ENCODE measurements at places on chromosomes 7 and 10.

DNA sequence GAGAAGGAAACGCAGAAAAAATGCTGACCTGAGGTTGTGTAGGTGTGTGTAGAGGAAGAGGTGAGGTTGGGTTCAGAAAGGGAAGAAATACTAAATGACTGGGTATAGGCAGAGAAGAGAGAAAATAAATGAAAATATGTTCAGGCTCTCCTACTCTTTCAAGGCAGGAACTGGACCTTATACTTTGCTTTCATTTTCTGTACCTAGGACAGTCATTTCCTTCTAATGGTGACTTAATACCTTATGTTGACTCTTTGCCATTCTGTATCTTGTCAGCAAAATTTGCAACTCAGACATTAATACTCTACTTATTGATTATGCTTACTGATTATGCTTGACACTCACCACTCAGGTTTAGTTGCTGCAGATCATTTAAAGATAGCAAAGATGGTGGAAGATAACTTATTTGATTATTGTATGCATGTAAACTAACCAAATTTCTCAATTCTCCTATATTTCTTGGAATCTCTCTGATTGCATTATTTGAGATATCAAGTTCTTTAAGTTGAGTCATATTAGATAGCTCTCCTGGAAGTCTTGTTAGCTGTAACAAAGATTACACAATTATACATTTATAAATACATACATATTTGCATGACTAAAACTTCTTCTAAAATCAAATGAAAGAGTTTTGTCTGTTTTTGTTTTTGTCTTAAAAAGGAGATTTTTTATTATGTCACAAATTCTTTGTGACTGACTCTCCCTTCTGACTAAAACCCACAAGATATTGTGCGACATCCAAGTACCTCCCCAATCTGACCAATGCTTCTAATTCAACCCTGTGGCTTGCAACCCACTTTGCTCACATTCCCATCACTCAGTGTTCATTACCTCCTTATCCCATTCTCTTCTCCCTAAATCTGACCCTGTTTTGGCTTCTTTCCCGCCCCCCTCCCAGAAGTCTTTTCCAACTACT lies 20.0 kb downstream of the LRRD1 start:
- no peak for DNase-seq

DNA sequence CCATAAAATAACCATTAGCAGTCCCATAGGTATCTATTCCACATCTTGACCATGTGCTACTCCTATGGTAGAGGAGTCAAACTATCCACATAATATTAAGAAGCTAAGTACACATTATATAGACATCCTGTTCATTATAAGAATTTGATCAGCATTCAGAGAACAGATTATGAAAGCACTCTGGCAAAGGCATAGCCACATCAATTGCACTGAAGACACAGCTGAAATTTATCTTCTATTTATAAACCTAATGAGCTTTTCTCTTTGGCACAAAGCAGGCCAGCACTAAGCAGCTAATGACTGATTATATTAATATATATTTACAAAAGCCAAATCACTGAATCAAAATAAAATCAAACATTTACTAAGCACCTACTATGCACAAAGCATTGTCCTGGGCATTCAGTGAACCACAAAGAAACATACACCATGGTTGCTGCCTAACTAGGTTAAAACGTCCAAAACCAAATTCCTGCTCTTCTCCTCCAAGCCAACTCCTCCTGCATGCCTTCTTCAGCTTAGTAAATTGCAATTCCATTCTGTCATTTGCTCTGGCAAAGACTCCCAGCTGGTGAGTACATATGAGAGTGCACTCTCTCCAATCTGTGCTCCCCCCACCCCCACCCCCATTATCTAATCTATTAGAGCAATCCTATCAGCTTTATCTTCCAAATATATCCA lies 122.6 kb upstream of the ASAH2 start:
- DNase-seq, result no peak

DNA sequence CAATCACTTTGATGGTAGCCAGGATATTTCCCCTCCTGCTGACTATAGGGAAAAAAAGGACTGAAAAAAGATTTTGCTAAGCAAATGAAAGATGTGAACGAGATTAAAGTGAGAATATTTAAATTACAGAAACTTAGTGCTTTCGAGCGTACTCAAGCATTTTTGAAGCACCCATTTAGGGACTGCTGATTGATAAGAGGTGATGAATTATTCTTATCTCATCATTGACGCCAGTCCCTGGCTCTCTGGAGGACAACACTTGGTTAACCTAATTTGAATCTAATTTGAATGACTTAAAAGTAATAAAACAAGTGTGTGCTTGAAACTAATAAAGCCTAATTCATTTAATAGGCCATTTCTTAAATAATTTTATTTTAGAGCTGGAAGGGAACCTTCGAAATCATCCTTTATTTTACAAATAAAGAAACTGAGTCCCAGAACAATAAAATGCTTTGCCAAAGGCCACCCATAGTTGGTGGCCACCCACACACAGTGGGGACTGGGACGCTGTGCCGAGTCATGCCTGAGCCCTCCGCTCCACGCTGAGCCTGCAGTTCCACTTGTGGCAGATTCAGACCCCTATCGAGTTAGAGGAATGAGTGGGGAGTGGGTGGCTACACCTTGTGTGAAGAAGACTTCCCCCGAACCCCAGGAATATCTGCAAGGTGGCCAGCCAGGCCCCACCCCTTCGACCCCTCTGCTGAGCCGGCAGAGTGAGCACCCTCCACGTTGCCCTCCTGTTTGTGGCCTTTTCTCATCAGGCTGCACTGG lies 61.1 kb upstream of the SAMD8 start:
- DNase-seq, result no peak

GRCh38 chr7:15924910-15925309 lies 238.4 kb upstream of the MEOX2 start:
- no peak for DNase-seq

DNA sequence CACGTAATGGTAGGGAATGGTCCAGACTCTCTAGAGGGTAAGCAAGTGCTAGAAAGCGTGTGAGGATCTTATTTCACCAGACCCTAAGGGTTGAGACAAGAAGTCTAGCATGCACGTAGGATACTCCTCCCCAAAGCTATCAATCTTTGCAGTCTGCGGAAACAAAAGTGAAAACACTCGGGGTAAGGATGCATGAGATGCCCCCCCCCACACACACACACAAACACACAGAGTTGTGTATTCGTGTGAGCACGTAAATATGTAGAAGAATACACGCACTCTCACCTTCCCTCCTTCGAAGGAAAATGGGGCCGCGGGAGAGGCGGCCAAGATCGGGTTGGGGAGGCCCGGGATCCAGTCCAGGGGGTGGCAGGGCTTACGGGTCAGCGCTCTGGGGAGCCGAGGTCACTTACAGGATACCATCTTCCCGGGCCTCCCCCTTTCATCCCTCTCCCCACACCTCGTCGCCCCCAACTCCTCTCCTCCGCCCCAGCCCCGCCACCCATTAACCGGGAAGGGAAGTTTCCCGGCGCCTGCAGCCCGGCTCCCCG lies 455 bp downstream of the CUL2 start:
- DNase-seq, result peak; percentile 24

GRCh38 chr7:96034940-96035727 lies 262.8 kb downstream of the DYNC1I1 start:
- DNase-seq, result no peak

- DNase-seq, result peak; percentile 52
Observed at GRCh38 chr10:88831709-88832108, 19.9 kb downstream of the ANKRD22 start.

DNA sequence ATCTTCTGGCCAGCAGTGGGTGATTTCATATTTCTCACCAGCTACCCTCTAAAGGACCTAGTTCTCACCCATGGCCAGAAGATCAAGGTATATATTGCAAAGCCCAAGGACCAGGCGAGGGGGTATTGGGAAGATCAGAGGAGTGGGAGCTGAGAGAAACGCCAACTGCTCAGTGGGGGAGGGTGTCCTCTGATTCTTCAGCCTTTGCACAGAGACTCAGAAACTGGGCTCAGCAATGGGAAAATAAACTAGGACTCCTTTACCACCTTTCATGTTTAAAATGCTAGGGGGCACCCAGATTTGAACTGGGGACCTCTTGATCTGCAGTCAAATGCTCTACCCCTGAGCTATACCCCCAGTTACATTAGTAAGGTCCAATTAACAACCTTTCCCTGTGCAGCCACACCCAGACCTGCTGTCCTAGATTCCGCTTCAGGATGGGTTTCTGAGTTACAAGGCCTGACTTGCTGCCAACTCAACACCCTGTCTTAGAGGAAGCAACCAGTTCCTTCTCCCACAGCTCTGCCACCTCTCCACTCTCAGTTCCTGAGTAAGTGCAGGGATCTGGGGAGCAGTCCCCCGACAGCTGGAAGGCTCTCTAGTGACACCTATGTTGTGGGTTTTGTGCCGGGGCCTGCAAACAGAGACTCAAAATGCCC lies 93.5 kb downstream of the ZNF783 start:
- no peak for DNase-seq

- no peak for DNase-seq
Observed at GRCh38 chr7:46366526-46366925, 445.5 kb upstream of the IGFBP3 start.

- no peak for DNase-seq
Observed at GRCh38 chr10:97518301-97519043, 19.7 kb downstream of the UBTD1 start.

GRCh38 chr10:62694537-62695126 lies 109.9 kb upstream of the ADO start:
- DNase-seq, result no peak

DNA sequence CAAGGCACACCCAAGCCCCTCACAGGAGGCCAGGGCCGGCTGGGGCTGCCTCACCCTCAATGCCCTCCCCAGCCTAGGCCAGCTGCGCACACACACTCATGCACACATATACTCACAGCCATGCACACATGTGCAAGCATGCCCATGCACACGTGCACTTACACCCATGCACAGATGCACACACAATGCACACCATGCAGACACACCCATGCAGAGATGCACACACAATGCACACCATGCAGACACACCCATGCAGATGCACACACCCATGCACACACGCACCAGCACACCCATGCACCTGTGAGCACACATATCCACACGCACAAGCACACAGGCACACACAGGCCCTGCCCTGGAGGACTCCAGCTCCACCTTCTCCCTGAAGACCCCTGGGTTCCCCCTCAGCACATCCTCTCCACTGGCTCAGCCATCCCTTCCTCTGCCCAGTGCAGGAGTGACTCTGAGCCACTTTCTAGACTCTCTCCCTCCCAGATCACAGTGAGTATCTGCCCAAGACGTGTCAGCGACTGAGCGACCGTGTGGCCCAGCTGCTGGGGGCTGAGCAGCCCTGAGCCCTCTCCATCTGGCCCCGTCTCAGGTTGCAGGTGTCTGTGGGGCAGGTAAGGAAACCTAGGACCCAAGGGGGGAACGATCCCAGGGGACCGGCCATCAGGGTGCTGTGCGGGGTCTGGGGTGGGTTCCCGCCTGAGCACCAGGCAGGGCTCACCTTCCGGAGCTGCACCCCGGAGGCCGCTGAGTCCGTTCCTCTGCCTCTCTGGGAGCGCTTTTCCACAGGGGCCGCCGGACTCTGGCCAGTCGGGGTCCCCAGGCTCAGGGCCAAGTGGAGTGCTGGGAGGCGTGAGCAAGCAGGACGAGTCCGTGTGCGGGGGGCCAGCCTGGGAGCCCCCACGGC lies 25.8 kb downstream of the AP5Z1 start:
- DNase-seq, result no peak
